Activated CD4-positive, alpha-beta T cell treated with anti-CD3 and anti-CD28 coated beads for 24 hours (primary cell): ENCODE measurements at places on chromosomes 2 and 18.

DNA sequence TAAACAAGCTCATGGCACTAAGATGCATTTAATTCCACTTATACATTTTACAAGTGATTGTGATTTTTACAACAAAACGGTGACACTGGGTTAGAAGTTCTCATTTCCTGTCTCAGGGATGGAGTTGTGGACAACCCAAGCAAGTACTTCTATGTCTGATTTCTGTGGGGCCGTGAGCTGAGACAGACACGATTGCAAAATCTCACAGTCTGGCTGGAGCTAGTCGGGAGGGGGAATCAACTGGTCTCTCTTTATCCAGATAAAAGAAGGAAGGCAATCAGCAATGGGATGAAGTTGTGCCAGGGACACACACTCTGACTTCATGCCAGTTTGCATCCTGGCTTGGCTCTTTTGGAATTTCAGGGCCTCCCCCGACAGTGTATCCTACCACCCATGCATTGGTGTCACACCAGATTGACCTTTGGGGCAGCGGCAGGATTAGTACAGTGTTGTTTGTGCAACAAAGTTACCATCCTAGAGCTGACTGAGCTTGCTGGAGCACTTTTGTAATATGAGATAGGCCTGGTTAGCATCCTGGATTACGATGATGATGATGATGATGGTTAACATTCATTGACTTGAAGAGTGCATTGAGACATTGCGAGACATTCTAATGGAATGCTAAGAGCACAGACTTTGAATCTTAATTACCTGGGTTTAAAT lies 98.8 kb downstream of the CTAGE1 start:
- DNase-seq = no peak

- no peak for DNase-seq
These were observed 144.9 kb upstream of the MYCN start for GRCh38 chr2:15795426-15795825.

GRCh38 chr2:190050001-190050400 lies 12.5 kb downstream of the MSTN start:
- no peak for DNase-seq

- no peak for DNase-seq
These were observed 10.4 kb downstream of the PPM1G start for GRCh38 chr2:27398962-27399361.

DNA sequence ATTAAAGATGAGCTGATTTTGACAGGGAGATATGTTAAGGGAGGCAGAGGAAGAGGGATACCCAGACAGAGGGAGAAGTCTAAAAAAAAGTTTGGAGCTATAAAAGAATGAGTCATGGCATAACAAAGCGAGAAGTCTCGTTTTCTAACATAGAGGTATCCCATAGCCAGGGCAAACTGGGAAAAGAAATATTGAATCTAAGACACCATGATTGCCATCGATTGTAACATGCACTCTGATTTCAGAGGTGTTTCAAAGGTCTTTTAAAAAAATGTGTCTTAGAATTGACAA lies 110.7 kb downstream of the MDH1 start:
- no peak for DNase-seq

DNA sequence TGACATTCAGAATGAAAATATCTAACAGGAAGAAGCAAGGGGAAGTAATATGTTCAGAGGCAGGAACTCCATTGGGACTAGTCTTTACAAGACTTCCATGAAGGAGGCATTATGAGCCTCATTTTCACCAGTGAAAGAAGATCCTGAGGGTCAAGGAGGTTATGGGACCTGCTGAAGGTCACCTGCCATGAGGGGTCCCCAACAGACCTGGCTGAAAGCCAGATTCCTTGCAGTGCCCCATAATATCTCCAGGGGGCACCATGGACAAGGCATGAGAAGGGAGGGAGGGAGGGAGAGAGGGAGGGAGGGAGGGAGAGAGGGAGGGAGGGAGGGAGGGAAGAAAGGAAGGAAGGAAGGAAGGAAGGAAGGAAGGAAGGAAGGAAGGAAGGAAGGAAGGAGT lies 27.9 kb downstream of the XDH start:
- DNase-seq = no peak

GRCh38 chr18:74500372-74500771 lies 4.2 kb downstream of the CNDP2 start:
- DNase-seq = no peak

GRCh38 chr2:183998041-183998796 lies 600.1 kb upstream of the ZNF804A start:
- DNase-seq = no peak

DNA sequence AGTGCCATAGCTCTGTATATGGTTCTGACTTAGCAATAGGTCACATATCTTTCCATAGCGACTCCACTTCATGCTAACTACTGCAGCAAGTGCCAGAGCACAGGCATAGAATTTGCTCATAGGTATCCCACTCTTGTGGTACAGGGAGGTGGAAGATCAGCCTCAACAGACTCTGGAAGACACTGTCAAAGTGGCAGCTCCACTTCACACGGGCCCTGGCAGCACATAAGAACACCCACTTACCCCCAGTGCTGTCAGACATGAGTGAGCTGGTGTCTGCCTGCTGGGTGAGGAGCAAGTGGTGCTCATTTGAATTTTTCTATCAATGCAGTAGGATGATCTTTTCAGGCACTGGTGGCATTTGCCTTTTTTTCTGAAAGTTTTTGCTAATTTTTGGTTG lies 48.6 kb downstream of the BCL2L11 start:
- no peak for DNase-seq

DNA sequence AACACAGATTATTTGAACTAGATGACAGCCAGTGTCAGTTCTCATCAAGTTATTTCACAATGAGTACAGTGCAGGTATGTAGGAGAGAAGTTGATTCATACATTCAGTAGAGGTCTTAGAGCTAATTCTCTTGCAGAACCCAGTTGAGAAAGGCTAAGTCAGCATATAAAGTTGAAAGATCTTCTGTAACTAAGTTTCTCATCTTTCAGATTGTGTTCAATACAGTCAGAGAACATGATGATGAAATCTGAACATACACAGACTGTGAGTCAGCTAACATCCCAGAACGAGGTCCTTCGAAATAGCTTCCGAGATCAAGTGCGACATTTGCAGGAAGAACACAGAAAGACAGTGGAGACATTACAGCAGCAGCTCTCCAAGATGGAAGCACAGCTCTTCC lies 41.9 kb upstream of the LIMS1 start:
- DNase-seq = no peak

DNA sequence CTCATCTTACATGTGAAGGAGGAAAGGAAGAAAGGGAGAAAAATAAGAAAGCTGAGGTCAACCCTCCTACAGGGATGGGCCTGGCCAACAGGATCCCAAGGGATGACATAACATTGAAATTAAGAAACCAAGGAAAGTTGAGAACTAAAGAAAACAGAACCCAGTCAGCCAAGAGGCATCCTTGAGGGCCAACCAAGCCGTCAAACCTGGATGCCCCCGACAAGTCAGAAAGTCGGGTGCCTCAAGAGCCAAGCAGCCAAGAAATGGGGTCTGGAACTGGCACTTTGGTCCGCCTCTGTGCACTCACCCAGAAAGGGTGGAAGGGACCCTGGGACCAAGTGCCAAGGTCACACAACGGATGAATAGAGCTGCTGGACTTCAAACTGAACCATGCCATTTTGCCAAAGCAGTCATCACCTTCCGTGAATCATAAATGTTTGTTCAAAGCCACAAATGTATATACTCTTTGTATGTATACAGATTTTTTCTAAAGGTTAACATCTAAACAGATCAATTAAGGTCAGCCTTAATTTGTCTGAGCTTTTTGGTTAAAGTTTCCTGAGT lies 27.0 kb upstream of the PTPN4 start:
- no peak for DNase-seq

DNA sequence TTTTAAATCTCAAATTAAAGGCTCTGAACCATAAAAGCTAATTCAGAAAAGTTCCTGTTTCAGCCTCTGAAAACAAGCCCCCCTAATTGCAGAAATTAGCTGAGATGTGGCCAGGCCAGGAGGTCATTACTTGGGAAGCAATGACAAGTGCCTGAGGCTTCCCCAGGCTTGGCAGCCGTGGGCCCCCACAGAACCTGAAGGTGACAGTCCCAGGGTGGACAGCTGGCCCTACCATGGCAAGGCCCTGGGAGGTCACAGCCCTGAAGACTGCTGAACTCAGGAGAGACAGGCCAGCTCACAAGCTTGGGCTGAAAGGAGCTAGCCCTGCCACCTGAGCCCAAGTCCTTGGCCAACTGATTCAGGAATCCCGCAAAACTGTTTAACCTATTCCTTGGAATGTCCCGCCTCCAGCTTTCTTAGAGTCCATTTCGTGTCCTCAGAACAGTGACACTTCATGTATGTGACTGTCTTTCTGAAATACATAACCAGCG lies 54.3 kb upstream of the PKDCC start:
- no peak for DNase-seq

DNA sequence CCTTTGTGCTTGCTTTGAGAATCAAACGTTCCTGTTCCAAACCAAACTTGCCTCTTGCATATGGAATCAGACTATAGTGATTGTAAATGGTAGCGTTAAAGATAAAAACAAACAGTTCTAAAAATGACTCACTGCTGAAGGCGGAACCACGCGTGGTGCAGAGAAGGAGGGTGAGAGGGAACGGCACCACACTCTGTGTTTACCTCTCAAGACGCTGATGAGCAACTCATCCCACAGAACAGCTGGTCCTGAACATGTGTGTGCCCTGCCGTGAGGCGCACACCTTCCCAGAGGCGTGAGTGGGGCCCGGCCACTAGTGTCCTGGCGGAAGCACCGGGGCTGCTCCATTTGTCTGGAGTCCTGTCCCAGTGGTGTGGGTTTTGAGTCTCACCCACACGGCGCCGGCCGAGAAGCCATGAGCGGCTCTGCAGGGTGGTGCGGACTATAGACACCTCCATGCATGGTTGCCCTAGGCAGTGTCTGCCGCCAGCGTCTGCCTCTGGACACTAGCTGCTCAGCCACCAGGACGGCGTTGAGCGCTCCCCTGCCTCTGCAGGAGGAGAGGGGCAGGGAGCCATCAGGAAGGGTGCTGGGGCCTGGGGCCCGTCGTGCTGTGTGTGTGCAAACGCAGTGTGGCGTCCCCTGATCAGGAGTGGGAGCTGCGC lies 52.1 kb downstream of the NFATC1 start:
- no peak for DNase-seq

- DNase-seq = no peak
These were observed 44.3 kb upstream of the RAB6C start for GRCh38 chr2:129935118-129935517.

DNA sequence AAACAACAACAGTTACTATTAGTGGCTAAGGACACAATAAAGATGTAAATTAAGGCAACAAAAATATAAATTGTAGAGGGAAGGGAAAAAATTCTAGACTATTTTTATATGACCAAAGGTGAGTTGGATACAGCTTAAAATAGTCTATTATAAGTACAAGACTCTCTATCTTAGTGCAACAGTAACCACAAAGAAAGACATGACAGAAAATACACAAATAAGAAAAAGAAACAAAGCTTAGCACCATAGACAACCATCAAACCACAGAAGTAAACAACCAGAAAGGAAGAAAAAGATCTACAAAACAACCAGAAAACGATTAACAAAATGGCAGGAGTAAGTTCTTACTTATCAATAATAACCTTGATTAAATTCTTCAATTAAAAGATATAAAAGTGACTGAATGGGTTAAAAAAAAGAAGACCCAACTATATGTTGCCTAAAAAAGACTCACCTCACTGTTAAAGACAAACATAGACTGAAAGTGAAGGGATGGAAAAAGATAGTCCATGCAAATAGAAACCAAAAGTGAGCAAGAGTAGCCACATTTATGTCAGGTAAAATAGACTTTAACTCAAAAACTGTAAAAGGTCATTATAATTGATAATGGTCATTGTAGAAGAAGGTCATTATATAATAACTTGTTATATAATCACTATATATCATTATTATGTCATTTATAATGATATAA lies 62.5 kb downstream of the USP40 start:
- DNase-seq = no peak

DNA sequence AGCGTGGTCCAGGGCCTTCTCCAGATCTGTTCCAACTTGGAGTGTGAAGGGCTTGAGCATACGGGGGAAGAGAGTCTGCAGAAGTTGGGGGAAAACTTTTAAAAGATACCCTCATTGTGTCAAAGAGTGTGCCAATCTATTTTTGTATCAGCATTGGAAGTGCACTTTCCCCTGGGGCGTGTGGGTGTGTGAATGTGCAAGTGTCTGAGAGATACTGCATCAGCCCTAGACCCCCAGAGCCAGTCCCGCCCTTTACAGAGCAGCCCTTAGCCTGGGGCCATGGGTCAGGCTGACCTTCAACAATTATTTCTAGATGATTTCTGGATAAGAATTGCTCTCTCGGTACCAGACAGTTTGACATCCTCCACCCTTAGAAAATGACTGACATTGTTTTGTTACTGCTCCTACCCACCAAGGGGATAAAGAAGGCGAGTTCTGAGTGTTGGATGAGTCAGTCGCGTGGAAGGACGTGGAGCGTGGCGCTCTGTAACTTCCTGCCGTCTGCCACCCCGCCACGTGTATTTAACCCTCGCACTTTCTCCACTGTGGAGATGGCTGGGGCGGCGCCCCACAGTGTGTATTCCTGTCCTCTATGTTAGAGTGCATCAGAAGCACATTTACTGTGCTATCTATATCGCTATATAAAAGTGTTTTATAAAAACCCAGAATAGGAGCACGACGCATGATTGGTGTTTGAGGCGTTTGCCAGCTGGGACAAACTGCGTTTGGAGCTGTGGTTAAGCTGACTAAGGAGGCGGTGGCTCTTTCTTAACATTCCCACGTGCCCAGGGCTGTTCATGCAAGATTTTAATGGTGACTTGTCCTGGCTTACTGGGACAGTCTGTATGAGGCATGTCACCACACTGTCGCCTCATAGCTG lies 122.6 kb downstream of the CABLES1 start:
- no peak for DNase-seq

DNA sequence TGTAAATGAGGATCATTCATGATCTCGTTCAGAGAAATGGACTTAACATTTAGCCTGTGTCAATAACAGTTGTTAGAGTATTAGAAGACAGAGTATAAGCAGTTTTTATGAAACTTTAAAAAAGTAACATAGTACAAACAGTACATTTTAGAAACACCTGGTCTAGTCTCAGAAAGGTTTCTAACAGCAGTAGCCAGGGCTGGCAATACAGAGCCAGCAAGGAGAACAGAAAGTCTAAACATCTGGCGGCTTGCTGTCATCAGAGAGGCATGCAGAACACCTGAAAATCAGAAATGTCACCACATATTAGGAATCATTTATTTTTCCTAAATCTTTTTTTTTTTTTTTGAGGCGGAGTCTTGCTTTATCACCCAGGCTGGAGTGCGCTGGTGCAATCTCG lies 50.1 kb downstream of the RPL31 start:
- DNase-seq = no peak

GRCh38 chr18:44798433-44799048 lies 117.9 kb downstream of the SETBP1 start:
- no peak for DNase-seq

DNA sequence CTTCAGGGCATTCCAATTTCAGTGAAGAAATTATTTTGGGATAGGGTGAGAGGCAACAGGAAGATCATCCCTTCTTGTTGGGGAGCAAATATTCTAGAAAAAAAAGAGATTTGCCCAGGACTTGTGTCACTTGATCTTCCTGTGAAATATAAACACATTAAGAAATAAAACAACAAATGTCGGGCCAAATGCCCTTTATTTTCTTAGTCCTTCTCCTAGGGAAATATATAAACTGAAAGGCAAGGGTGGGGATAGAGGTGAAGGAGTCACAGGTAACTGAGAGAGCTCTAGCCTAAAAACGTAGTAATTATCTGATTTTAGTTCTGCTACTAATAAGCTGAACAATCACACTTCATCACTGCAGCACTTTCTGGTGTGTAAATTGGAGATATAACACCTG lies 104.6 kb upstream of the ACVR1C start:
- DNase-seq = no peak

- DNase-seq = no peak
These were observed 154.2 kb downstream of the ATP9B start for GRCh38 chr18:79223431-79223830.
